Activated CD8-positive, alpha-beta T cell treated with anti-CD3 and anti-CD28 coated beads for 36 hours (primary cell): ENCODE measurements at places on chromosomes 11 and 22.

DNA sequence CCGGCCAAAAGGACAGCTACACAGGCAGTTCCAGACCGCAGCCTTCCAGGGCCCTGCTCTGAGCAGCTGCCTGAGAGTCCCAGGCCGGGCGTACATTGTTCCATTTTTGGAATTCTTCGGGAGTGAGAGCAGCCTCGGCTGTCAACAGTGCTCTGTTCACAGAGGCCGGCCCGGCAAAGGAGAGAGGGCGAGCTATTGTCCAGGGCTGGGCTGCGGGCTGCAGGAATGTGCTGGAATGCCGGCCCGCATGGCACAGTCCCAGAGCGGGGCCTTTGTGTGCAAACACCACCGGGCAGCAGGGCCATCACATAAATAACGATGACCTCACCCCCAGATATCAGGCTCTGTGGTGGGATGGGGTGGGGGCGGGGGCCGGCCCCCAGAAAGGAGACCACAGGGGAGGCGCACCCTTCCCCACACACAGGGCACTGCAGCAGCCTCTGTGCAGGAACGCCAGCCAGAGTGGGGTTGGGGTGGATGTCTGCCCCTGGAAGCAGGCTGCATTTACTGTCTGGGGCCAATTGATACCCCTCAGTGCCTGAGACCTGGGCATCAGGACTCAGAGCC, 15.8 kb downstream of the LINC01488 start:
- DNase-seq, result no peak

DNA sequence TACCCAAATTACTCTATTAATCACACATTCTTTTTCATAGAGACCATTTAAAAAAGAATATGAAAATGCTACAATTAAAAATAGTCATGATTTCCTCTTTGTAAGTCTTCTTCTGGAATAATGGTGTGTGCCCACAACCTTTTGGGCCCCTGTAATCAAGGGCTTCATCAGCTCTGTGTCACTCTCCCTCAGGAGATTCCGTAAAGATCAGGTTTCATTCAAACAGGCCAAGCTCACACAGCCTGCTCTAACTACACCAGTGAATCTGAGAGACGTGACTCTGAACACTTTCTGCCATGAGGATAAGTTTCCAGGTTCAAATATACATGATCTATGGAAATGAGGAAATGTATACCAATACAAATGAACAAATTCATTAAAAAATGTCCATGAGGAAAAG, 9.5 kb downstream of the DRICH1 start:
- DNase-seq, result no peak

GRCh38 chr11:103344886-103345285, 235.7 kb downstream of the DYNC2H1 start:
- no peak for DNase-seq

GRCh38 chr11:130876100-130876499, 40.2 kb downstream of the SNX19 start:
- DNase-seq, result no peak

- DNase-seq, result no peak
These were observed 54.1 kb downstream of the SHANK2 start for GRCh38 chr11:71198141-71198822.

DNA sequence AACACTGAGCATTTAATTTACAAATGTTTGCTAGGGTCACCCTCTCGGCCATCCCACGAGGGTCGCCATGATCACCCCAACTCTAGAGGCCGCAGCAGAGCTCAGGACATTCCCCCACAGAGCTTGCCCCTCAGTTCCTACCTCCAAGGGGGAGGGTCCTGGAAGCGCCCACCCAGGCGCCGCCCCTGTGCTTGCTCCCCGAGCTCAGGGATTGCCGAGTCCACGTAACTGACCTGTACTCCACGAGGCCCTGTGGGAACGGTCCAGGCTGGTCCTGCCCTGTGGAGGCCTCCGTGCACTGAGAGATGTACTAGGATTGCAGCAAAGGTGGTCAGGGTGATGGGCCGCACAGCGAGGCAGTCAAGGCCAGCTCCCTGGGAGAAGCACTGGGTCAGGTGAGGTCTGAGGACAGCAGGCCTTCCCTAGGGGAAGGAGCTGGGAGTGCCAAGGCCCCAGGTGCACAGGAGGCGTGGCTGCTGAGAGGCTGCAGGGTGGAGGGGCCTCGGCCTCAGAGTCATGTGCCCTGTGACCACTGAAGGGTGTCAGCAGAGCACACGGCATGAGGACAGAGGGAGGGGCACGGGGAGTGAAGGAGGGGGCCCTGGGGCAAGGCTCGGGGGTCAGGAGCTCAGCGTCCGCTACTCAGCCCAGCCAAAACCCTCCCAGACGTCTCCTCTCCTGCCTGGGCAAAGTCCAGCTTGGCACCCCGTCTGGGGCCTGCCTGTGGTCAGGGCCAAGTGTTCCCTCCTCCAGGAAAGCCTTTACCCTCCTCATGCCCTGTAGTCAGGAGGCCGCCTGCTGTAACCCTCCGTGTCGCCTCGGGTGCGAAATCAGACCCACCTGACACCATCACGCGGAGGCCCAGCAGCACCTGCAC, 2.4 kb upstream of the MIOX start:
- DNase-seq, result no peak

GRCh38 chr11:13958641-13959400, 3.7 kb upstream of the SPON1 start:
- no peak for DNase-seq

GRCh38 chr11:105124756-105125155, 14.8 kb downstream of the CARD18 start:
- no peak for DNase-seq

DNA sequence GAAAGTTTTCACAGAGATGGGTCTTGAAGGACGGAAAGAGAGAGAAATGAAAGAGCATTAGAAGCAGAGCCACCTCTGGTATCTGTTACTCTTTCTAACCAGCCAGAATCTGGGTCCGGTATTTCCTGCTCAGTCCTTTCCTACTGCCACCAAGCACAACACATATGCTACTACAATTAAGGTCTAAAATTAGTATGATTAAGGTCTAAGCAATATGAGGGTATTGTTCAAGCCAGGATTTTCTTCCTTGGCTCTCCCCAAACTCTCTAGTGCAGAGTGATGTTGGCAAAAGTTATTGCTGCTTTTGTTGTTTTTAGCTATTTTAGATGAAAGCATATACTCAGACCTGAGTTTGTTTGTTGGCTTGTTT, 59.2 kb upstream of the EED start:
- DNase-seq, result no peak

DNA sequence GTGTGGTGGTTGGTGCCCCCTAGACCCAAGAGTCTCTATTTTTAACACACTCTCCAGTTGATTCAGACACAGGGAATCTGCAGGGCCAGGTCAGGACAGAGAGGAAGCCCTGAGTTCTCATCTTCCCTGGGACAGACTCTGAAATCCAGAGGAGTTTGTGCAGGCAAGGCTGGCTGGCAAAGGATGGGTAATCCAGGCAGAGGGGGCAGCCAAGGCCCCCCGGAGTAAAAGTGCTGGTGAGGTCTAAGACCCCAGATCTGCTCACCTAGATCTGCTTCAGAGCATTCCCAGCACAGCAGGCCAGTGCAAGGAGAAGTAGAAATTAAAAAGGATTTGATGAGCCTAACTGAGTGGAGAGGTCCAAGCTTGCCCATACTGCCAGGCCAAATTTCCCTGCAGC, 40.6 kb upstream of the MN1 start:
- DNase-seq, result no peak

DNA sequence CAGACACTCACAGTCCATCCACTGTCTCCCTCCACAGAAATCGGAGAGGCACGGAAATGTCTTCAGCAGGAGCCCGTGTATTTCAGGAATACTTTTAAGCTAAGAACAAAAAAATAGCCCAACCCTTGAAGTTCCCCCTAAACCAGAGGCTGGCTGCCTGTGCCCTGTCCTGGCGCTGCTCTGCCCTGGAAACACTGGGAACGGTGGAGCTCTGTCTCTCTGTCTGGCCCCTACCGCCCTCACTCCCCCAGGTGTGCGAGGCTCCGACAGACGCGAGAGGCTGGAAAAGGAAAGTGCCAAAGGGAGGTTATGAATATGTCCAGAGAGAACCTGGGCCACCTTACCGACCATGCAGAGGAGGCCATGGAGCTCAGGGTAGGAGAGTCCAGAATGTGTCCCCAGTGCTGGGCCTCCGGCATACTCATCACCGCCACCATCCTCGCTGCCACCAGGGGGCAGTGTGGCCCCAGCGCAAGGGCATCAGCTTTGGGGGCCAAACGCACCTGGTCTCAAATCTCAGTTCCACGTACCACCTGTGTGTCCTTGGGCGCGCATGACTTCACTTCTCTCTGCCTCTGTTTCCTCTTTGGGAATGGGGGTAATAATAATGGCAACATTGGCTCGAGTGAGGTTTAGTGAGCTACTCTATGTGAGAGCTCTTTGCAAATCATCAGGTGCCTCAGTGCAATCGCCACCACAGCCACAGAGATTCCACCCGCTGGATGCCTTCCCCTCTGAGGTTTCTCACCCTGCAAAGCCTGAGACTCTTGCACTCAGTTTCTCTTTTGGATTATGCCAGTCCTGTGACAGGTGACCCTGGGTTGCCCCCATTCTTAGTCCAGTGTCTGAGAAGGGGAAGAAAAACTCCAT, 10.4 kb upstream of the SLCO2B1 start:
- peak; percentile 86 for DNase-seq

DNA sequence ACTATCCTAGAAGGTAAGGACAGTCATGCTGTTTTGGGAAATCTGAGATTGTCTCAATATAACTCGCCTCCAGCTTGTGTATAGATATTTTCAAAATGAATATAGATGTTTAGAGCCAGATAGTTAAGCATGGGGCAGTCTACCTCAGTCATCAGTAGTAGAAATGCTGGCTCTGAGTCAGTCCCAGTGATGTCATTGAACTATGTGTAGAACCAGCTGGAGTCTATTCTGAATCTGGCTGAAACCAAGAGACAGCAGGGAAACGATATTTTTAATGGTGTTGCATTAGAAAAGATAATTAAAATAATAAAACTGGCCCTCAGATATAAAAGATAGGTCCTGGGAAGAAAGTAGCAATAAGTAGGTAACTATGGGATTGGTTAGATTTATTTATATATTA, 25.9 kb downstream of the PIWIL4 start:
- no peak for DNase-seq

- DNase-seq, result no peak
These were observed 12.8 kb upstream of the SCGB1A1 start for GRCh38 chr11:62406034-62406433.

GRCh38 chr11:6611092-6611962, 689 bp downstream of the TAF10 start:
- peak; percentile 40 for DNase-seq

- peak; percentile 75 for DNase-seq
These were observed 5.0 kb upstream of the CCDC88B start for GRCh38 chr11:64334764-64335735.

DNA sequence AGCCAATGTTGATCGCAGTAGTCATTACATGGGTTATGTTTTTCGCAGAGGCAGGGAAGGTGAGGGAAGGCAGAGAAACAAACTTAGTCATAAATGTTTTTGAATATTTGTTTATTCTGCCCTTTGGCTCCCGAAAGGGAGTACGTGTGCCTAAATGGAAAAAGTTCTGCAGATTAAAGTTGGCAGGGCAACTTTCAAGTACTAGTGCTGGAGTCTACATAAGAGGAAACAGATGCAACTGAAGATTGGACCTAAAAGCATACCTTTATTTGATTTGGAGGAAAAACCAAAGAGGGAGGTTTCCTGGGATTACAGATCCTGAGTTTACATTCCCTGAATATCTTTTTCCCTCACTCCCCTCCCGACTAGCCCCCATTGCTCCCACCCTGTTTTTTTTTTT, 5.7 kb downstream of the HSD17B12 start:
- no peak for DNase-seq

- peak; percentile 30 for DNase-seq
These were observed at the start of gene TSKU for GRCh38 chr11:76783294-76783895. TSS of gene TSKU (plus strand) at chr11:76783356. CDS start at chr11:76795617, 12,261 bp downstream.

- DNase-seq, result no peak
These were observed 435.5 kb downstream of the LUZP2 start for GRCh38 chr11:24932110-24933000.

- DNase-seq, result no peak
These were observed 2.2 kb upstream of the KIRREL3 start for GRCh38 chr11:127002669-127003259.

DNA sequence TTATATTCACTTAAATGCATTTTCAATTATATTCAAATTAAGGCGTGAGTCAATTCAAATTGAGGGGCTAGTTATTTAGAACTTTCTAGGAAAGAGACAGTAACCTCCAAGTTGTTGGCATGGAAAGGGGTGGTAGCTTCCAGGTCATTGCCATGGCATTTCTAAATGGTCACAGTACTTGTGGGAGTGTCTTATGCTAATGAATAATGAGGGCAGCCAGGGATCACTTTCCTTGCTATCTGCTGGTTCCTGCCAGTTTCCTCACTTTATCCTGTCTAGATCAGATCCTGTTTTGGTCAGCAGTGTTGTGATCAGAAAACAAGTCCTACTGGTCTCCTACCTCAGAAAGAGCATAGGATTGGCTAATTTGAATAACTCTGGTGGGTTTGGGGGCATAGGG, 21.8 kb upstream of the RNASEH2C start:
- DNase-seq, result no peak

GRCh38 chr11:2927851-2928604, 1.2 kb downstream of the PHLDA2 start:
- no peak for DNase-seq

GRCh38 chr22:29574762-29575450, 6.0 kb downstream of the NIPSNAP1 start:
- DNase-seq, result no peak

GRCh38 chr11:96595011-96595410, 205.2 kb downstream of the JRKL start:
- no peak for DNase-seq

GRCh38 chr22:28950617-28951411, 67.4 kb downstream of the ZNRF3 start:
- no peak for DNase-seq

DNA sequence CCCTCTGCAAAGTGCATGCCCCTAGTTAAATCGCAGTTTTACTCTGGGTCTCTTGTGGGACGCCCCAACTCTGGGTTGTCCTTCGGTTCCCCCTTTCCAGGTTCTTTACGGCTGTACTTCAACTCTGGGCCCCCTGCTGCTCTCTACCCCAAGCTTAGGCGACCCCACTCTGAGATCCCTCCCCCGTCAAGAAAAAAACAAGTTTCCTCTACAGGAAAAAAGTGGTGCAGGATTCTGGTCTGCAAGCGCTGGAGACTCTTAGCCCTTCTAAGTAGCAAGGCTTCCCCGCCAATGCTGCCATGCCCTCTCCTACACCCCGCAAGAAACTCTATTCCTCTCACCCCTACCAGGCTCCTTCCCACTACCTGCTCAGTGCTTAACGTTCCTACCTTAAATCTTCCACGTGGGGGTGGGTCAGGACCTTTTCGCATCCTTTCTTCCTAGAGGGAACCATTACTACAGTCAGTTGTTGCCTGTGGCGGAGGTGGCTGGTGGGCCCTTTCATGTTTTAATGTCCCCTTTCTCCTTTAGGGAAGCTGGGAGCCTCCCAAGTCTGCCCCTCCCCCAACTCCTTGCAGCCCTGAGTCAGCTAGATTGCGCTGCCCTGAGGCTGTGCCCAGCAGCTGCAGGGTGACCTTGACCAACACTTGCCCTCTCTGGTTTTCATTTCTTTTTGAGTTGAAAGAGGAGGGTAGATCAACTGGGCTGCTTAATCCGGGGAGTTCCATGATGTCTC, 1.4 kb downstream of the NEFH start:
- no peak for DNase-seq

GRCh38 chr11:116459185-116460045, 313.4 kb downstream of the BUD13 start:
- DNase-seq, result no peak
